Neural crest cell (in vitro differentiated cells): ENCODE measurements at places on chromosomes 11 and 22.

- no peaks in the 10 kb centered on the region for H3K27me3 ChIP-seq
- no peak overlapping the region for H3K27ac ChIP-seq
- DNase-seq, result no peak
Measured at GRCh38 chr11:31408201-31408600, 38.5 kb downstream of the DNAJC24 start.

GRCh38 chr11:9758637-9759518, 95.0 kb downstream of the SWAP70 start:
- H3K4me1 ChIP-seq, result peaks cover 56% of the 10 kb centered on the region
- peak; percentile 57 for DNase-seq
- H3K27me3 ChIP-seq, result no peaks in the 10 kb centered on the region
- H3K36me3 ChIP-seq, result no peaks in the 10 kb centered on the region
- peak overlapping the region; percentile 75 for H3K27ac ChIP-seq
- H3K4me3 ChIP-seq, result peak overlapping the region; percentile 82

DNA sequence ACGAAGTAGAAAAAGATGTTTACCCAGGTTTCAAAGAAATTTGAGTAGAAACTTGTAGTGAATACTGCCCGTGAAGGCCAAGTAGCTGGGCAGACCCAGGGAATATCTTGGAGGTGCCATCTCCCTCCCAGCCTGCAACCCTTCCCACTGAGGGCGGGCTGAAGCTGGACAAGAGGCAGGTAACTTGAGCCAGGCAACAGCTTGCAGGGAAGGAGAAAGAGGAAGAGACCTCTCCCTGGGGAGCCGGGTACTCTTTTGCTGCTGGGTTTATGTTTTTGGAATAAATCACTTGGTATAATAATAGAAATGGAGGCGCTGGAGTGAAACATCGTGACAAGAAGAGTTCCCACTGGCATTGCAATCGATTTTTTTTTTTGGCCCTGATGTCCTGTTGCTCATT, 49.4 kb upstream of the JAM3 start:
- H3K36me3 ChIP-seq, result no peaks in the 10 kb centered on the region
- H3K27me3 ChIP-seq, result peaks cover 97% of the 10 kb centered on the region
- H3K4me3 ChIP-seq, result no peak overlapping the region
- DNase-seq, result no peak

DNA sequence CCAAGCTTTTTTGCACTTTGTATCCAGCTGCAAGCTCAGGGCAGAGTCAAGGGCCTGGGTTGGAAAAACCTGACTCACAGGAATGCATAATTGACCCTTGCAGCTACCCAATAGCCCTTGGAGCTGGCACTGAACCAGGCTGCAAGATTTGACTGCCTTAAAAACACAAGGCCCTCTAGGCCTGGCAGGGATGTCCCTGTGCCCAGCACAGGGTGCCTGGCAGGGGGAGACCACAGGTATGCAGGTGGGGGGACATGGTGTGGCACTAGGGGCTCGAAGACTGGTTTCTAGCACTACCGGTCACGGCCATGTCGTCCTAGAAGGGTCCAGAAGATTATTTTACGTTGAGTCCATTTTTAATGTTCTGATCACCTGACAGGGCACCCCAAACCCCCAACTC, 30.2 kb downstream of the SBF1 start:
- peaks cover 8% of the 10 kb centered on the region for H3K27me3 ChIP-seq
- no peak overlapping the region for H3K27ac ChIP-seq
- no peak for DNase-seq
- peaks cover 9% of the 10 kb centered on the region for H3K36me3 ChIP-seq

DNA sequence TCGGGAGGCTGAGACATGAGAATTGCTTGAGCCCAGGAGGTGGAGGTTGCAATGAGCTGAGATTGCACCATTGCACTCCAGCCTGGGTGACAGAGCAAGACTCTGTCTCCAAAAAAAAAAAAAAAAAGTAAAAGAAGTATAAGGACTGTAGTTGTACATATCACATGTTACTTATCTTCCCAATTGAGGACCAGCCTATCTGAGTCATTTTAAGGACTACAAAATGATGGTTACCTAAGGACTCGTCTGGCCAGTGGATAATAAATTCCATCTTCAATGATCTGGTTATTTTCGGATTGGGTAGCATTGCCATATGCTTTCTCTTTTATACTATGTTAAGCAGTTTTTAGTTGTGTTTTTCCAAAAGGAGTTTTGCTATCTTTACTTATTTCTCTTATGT, 55.3 kb downstream of the PPFIA1 start:
- peaks cover 25% of the 10 kb centered on the region for H3K36me3 ChIP-seq
- no peak overlapping the region for H3K27ac ChIP-seq
- no peak for DNase-seq
- peaks cover 31% of the 10 kb centered on the region for H3K4me1 ChIP-seq
- no peak overlapping the region for H3K4me3 ChIP-seq

DNA sequence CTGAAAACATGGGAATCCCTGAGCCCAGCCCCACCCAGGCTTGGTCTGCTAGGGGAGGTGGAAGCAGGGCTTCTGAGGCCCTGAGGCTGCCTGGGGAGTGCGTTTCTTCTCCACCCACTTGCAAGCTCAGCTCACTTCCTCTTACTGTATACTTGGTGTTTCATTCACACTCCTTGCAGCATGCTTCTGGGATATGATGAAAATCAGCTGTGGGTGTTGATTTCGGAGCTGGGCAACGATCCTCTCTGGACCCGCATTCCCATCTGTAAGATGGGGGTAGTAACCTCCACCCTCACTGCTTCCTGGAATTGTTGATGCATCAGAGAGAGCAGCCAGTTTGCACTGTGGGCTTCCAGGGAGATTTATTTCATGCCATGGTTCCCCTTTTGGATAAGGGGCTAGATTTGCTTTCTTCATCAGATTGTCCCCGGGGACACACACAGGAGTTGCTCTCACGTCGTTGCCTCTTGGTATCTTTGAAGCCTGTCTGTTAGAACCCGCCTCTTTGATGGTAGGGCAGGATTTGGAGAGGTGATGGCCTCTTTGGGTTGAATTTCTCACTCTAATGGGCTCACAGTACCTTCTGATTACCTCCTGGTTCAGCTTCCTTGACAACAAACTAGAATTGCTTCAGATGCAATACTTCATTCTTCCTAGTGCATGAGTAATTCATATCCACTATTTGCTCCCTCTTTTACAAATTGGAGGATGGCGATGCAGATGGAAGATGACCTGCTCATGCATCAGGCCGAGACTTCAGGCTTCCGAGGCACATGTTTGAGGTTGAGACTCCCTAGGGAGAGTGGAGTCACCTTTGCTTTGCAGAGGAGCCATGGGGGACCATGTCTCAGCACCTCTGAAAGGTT, 40.4 kb downstream of the BCR start:
- DNase-seq, result no peak
- H3K27ac ChIP-seq, result peak overlapping the region; percentile 12
- no peak overlapping the region for H3K4me3 ChIP-seq
- no peaks in the 10 kb centered on the region for H3K36me3 ChIP-seq

DNA sequence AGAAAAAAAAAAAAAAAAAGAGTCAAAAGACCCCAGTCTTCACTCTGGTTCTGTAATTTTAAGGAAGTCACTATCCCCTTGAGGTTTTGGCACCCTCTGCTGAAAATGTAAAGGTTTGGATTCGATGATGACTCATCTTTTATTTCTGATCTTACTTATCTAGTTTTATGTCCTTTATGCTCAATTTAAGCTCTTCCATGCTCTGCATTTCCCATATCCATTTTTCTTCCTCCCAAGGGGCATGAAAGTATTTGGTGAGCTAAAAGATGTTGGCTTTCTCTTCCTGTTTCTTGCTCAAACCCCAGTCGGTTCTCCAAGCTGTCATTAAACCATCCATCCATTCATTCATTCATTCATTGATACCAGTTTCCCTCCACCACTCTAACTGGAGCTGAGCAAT, 61.0 kb upstream of the CDON start:
- H3K4me1 ChIP-seq, result no peaks in the 10 kb centered on the region
- H3K27me3 ChIP-seq, result peaks cover 50% of the 10 kb centered on the region
- no peak for DNase-seq
- H3K27ac ChIP-seq, result no peak overlapping the region
- no peaks in the 10 kb centered on the region for H3K36me3 ChIP-seq

GRCh38 chr11:22461626-22462025, 123.4 kb downstream of the SLC17A6 start:
- no peak overlapping the region for H3K27ac ChIP-seq
- DNase-seq, result no peak
- no peaks in the 10 kb centered on the region for H3K27me3 ChIP-seq
- H3K36me3 ChIP-seq, result peaks cover 2% of the 10 kb centered on the region
- H3K4me1 ChIP-seq, result peaks cover 18% of the 10 kb centered on the region
- H3K4me3 ChIP-seq, result no peak overlapping the region

DNA sequence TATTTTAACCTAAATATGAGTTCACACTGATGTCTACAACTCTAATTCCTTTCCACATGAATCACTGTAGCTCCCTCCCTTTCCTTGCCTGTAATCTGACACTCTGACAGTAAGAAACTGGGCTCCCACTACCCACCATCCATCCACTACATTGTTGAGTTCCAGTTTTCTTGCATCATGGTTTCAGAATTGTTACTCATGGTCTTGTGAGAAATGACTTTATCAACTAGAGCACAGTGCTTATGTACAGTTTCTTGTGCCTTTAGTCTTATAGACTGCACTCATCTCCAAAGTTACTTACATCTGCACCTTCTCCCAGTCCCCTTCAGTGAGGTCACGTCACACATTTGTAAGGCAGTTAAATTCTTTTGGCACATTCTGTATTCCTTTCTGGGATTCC, 78.6 kb downstream of the RTL6 start:
- DNase-seq, result no peak
- no peaks in the 10 kb centered on the region for H3K4me1 ChIP-seq
- peaks cover 10% of the 10 kb centered on the region for H3K27me3 ChIP-seq
- H3K4me3 ChIP-seq, result no peak overlapping the region

DNA sequence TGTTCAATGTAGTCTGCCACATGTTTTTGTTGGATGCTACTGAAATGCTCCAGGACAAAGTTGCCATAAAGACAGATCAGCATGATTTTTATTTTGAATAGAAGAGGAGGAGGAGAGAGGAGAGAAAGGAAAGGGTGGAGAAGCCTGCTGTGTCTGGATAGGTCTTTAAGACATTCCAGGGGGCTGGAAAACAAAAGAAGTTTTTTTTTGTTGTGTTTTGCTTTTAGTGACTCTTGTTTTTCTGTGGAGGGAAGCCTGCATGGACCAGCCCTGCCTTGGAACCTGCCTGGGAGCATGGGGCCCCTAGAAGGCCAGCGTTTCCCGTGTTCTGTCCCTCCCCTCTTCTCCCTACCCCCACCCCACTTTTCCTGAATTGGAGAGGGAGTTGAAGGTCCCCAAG, 2.3 kb downstream of the TSPAN18 start:
- DNase-seq, result no peak
- H3K27me3 ChIP-seq, result no peaks in the 10 kb centered on the region
- H3K4me1 ChIP-seq, result peaks cover 75% of the 10 kb centered on the region
- H3K36me3 ChIP-seq, result no peaks in the 10 kb centered on the region
- H3K27ac ChIP-seq, result no peak overlapping the region
- H3K4me3 ChIP-seq, result peak overlapping the region; percentile 86

DNA sequence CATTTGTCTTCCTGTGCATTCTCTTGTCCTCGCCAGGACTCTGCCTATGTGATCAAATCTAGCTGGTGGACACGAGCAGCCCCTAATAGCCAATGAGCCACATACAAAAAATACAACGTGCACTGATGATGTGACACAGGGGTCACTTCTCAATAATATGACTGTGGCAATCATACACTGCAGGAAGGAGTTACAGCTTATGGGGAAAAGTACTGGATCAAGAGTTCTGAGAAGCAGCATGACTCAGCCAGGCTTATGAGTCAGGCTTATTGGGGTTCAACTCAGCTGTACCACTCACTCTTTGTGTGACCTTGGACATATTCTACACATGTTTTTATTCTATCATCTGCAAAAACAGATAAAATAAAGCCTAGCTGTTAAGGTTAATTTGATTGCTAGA, 889.4 kb upstream of the TENM4 start:
- no peak overlapping the region for H3K4me3 ChIP-seq
- H3K4me1 ChIP-seq, result no peaks in the 10 kb centered on the region
- H3K36me3 ChIP-seq, result no peaks in the 10 kb centered on the region
- no peak overlapping the region for H3K27ac ChIP-seq
- DNase-seq, result no peak

GRCh38 chr22:23764899-23765881, 2.4 kb downstream of the C22orf15 start:
- H3K27ac ChIP-seq, result no peak overlapping the region
- peak overlapping the region; percentile 71 for H3K4me3 ChIP-seq
- no peaks in the 10 kb centered on the region for H3K36me3 ChIP-seq
- H3K4me1 ChIP-seq, result peaks cover 24% of the 10 kb centered on the region
